NCI-H2029 treated with DMSO at 0.1 percent for 48 hours (cell line): ENCODE measurements at places on chromosomes 13 and 19.

DNA sequence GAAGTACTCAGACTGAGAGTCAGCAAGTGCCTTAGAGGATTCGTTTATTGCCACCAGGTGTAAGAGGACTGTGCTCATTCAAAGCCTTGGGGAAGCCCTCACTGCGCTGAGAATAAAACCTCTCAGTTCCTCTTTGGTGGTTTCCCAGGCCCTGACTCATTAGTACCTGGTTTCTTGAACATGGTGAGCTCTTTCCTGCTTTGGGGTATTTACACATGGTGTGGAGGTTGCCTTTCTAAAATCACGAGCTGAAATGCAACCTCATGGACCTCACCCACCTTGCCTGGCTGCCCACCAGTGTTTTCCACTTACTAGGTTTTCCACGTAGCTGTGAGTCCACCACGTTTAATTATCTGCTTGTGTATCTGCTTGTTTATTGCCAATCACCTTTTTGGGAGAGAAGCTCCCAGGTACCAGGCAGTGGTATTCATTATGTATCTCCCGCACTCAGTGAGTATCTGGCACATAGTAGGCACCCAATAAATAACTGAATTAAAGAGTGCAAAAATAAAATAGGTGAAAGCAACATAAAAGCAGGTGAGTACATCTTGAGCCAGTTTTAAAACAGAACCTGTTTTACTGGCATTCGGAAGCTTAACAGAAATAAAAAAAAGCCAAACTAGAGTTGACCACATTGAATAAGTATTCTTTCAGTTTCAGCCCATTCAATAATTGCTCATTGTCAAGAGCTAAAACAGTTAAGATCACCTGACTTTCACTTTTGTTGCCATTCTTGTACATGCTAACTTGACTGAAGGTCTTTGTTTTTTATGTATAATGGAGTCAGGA is 533.0 kb downstream of the MYO16 start:
- peak; percentile 30 for DNase-seq

- no peak for DNase-seq
Measured at GRCh38 chr19:38142176-38143035, 81.6 kb downstream of the DPF1 start.

- DNase-seq = peak; percentile 38
Measured at GRCh38 chr19:45125975-45126493, 33.1 kb downstream of the PPP1R37 start.

- no peak for DNase-seq
Measured at GRCh38 chr13:33119022-33119781, 103.0 kb downstream of the KL start.

- no peak for DNase-seq
Measured at GRCh38 chr13:32802159-32802558, 214.1 kb upstream of the KL start.

DNA sequence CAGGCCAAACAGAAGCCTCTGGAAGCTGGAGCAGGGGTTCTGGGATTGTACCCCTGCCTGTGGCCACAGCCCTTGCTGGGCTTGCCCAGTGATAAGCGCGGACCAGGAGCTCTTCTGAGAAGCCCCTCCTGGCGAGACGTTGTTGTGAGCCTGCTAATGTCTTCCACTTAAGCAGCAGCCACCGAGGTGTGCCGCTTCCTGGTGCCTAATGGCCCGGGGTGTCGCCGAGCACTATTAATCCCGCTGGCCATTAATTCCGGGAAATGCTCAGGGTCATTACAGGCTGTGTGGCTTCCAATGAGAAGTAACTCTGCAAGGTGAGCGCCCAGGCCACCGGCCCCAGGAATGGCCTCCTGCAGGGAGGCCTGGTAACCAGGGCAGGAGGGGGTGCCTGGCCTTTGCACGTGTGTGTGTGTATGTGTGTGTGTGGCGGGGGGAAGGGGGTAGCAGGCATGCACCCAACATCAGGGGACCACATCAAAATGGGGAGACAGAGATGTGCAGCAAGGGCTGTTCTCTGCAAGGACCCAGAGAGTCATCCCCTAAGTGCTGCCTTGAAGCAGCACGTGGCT is 175.0 kb downstream of the URI1 start:
- DNase-seq = no peak

GRCh38 chr19:4066176-4066606 is 508 bp downstream of the ZBTB7A start:
- DNase-seq = no peak

- no peak for DNase-seq
Measured at GRCh38 chr13:98890186-98890585, 87.7 kb downstream of the DOCK9 start.
